ENCODE measurements at places on chromosomes 16 and 17.
A peak's percentile ranks its signal among the peaks of the same experiment; 100 is the strongest.

- DNase-seq = peak; percentile 70
These were observed 132.3 kb upstream of the FAM20A start for GRCh38 chr17:68733241-68734176.

GRCh38 chr16:7861891-7862582 is 529.4 kb downstream of the RBFOX1 start:
- no peak for DNase-seq

GRCh38 chr17:39238311-39238972 is 12.7 kb upstream of the STAC2 start:
- peak; percentile 79 for DNase-seq

- no peak for DNase-seq
These were observed 56.6 kb downstream of the TMEM186 start for GRCh38 chr16:8740775-8741355.

- DNase-seq = no peak
These were observed 423.6 kb upstream of the CDH11 start for GRCh38 chr16:65545413-65545956.

GRCh38 chr17:57627591-57627990 is 117.5 kb downstream of the CCDC182 start:
- DNase-seq = no peak

DNA sequence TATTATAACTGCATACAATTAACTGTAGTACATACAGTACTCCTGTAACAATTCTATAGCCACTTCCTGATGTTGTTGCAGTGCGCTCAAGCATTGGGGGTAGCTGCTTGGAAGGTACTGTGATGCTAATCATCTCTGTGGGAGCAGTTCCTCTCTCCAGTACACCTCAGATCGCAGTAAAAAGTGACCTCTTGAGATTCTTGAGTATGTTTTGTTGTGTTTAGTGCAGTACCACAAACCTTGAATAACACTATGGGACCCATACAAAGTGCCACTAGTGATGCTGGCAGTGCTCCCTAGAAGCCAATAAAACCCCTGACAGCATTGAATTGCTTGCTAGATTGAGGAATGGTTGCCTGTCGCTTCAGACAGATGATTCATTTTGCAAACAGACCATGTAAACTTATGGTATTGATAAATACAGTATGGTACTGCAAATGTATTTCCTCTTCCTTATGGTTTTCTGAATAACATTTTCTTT is 193.0 kb downstream of the SPECC1 start:
- no peak for DNase-seq

GRCh38 chr17:43591001-43591400 is 44.9 kb upstream of the ETV4 start:
- DNase-seq = no peak

- no peak for DNase-seq
These were observed 229.7 kb upstream of the CDH5 start for GRCh38 chr16:66136841-66137240.

DNA sequence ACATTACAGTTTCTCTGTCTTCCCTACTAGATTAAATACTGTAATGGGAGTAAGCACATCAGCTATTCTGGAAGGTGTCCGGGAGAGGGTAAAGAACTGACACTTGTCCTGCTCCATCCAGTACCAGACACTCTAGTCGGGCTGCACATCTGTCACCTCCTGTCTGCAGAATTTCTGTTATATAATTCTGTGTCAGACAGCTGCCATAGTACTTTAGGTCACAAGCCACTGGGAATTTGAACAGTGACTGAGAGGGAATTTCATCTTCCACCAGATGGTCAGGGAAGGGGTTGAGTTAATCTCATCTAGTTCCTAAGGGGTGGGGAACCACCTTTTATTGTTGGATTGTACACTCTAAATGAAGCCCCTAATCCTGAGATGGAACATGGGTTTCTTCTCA is 58.6 kb upstream of the NUDT7 start:
- no peak for DNase-seq

GRCh38 chr16:29876217-29876593 is 13.2 kb upstream of the CDIPT start:
- DNase-seq = no peak

- no peak for DNase-seq
These were observed 26.7 kb upstream of the MED13 start for GRCh38 chr17:62091804-62092203.

GRCh38 chr17:65345261-65346005 is 208.3 kb downstream of the RGS9 start:
- DNase-seq = no peak

GRCh38 chr16:89556750-89557689 is 3.5 kb upstream of the RPL13 start:
- peak; percentile 89 for DNase-seq

DNA sequence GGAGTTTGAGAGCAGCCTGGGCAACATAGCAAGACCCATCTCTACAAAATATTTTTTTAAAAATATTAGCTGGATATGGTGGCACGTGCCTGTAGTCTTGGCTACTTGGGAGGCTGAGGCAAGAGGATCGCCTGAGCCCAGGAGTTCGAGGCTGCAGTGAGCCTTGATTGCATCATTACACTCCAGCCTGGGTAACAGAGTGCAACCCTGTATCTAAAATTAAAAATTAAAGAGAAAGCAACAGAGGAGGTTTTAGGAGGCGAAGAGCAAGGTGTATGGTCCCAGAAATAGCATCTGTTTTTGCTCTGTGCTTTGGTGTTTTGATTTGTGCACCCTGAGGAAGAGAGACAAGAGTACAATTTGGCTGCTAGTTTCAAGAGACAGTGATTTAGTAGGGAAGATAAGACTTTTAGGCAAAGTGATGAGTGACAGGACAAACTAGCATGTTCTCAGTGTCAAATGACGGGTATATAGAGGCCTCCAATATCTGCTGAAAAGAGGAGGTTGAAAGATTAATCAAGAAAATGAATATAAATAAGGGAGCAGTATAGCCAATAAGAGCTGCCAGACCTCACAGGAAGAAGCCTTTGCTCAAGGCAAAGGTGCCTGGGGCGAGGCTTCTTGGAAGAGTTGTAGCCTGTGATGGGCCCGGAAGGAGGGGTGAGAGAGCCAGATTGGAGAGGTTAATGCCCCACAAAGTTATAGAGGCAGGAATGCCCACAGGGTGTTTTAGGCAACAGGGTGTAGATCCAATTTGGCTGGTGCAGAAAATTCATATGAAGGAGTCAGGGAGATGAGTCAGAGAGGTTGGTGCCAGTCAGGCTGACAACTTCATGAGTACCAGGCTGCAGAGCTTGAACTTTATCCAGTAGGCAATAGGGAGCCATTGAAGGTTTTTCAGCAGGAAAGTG is 11.4 kb downstream of the HLF start:
- DNase-seq = peak; percentile 54

- no peak for DNase-seq
These were observed 46.1 kb upstream of the NLK start for GRCh38 chr17:27996202-27997043.

- DNase-seq = no peak
These were observed 23.7 kb downstream of the IST1 start for GRCh38 chr16:71919035-71919434.

- DNase-seq = no peak
These were observed 6.4 kb downstream of the PER1 start for GRCh38 chr17:8145811-8146210.

GRCh38 chr17:50638606-50638965 is 3.9 kb downstream of the ABCC3 start:
- DNase-seq = no peak

DNA sequence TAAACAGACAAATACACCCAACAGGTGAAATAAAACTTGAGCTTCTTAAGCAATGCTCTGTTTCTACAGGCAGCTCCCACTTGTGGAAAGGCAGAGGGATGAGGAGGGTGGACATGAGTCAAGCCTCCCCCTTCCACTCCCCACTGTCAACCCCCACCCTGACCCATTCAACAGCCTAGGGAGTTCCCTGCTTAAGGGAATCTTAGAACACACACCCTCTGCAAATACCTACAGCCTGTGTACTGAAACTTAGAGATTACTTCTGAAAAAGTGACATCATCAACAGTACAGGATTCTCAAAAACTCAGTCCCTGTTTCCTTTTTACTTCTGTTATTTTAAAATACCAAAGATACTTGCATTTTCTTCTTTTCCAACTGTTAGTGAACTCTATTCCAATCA is 345.4 kb downstream of the SOX9 start:
- no peak for DNase-seq

DNA sequence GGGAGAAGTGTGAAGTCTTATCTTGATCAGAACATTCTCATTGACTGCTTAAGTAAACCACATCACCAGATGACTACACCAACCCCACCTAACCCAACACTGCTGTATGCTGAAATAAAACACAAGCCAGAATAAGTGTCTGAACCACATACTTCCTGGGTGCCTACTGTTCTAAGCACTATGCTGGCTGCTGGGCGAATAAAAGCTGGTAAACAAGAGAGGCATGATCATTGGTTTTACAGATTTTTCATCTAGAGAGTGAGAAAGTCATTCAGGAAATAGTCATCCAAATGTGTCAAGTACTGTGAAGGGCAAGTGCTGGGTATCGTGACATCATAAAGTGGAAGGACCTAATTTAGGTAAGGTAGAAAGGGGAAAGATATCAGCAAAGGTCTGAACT is 199.0 kb upstream of the SOX9 start:
- no peak for DNase-seq

- DNase-seq = no peak
These were observed 895 bp downstream of the SEPTIN1 start for GRCh38 chr16:30381291-30382041.

- DNase-seq = peak; percentile 65
These were observed 7.8 kb downstream of the SUPT4H1 start for GRCh38 chr17:58344047-58344790.

DNA sequence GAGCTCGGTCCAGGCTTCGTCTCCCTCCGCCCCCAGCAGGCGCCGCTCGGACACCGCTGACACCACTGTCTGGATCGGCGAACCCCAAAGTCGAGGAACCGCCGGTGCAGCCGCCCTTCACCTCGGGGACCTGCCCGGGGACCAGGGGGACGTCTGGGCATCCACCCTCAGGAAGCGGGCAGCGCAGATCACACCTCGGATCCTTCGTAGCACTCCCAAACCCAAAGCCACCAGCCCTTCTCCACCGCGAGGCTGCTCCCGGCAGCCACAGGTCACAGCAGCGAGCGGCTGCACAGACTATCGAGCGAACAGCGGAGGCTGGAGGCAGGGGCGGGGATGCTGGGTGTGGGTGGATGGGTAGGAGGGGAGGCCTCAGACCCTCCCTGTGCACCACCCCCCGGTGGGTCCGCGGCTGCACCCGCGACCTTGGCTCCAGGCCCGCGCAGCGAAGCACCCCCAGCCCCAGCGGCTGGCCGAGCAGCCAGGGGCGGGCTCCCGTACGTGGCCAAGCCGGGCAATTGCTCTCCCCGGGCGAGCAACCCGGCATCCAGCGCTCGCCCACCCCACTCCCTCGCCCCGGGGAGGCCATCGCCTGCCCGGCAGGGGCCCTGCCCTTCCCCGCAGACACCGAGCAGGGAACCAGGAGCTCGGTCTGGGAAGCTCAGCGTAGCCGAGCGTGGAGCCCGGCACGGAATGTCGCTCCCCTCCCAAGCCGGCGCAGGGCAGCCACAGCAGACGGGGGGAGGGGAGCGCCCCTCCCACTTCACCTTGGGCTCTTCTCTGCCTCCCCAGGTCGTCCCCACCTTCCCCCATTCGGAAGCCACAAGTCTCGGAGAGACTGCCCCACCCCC is 1.0 kb downstream of the SDK2 start:
- DNase-seq = no peak

DNA sequence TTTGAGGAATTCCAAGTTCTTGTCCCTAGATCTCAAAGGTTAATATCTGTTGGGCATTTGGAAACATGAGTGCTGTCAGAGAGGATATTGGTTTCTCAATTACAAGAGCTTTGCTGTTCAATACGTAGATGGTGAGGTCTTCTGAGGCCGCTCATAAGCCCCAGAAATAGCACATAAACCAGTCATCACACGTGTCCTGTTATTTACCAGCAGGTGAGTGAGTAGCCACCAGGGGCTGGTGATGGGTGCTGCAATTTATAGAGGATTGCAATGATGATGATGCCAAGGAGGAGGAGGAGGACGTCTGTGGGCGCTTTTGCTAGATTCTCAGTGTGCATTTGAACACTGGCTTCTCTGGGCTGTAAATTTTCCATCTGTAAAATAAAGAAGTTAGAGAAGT is 89.0 kb downstream of the SALL1 start:
- no peak for DNase-seq

GRCh38 chr17:27504188-27504995 is 48.1 kb downstream of the KSR1 start:
- peak; percentile 40 for DNase-seq

- peak; percentile 94 for DNase-seq
These were observed 27.0 kb upstream of the NTN1 start for GRCh38 chr17:8994319-8994718.

DNA sequence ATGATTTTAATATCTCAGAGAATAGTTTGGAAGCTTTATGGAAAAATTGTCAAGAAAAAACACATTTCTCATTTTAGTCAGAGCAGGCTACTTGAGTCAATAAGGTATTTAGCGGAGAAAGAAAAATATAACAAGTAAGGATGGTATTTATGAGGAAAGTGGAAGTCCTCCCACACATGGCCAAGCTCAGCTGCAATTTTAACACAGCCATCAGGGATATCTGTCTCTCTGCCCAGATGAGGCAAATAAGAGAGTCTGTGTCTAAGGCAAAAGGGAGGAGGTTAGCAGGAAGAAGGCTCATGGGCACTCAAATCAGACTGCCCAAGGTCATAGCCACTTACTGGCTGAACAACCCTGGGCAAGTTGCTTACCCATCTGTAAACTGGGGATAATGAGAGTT is 5.2 kb upstream of the CMTM2 start:
- DNase-seq = no peak

- DNase-seq = no peak
These were observed 129.5 kb upstream of the SDK2 start for GRCh38 chr17:73773702-73774101.

- DNase-seq = no peak
These were observed 125.2 kb downstream of the C16orf78 start for GRCh38 chr16:49498666-49499413.

DNA sequence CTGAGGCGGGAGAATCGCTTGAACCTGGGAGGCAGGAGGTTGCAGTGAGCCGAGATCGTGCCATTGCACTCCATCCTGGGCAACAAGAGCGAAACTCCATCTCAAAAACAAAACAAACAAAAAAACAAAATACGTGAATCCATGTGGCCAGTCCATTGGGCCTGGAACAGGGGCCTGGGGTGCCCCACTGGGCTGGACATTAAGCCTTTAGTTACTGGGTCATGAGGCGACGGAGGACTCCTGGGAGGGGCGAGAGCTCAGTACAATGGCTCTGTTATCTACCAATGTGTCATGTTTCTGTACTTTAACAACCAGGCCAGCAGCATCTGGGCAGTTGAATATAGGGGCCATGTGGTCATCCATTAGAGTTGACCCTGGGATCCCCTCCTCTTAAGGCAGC is 18.9 kb upstream of the CLEC18A start:
- no peak for DNase-seq

DNA sequence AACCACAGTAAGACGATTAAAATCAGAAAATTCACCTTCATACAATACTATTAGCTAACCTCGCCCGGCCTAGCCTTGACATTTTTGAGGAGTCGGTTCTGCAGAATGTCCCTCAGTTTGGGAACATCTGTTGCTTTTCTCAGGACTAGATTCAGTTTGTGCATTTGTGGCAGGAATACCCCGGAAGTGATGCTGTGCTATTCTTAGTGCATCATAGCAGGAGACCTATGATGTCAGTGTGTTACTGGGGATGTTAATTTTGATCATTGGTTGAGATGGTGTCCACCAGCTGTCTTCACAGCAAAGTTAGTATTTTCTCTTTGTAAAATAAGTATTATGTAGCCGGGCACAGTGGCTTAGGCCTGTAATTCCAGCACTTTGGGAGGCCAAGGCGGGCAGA is 21.5 kb upstream of the HELZ start:
- DNase-seq = no peak

Measured in aorta (tissue), 5 donors.